Renal pelvis (tissue), 12 donors: ENCODE measurements at places on chromosomes 2 and 18. TPM values are rescaled to one million over a fixed set of nuclear protein-coding genes. Genes with fewer than 3 reads are reported as not detected.

DNA sequence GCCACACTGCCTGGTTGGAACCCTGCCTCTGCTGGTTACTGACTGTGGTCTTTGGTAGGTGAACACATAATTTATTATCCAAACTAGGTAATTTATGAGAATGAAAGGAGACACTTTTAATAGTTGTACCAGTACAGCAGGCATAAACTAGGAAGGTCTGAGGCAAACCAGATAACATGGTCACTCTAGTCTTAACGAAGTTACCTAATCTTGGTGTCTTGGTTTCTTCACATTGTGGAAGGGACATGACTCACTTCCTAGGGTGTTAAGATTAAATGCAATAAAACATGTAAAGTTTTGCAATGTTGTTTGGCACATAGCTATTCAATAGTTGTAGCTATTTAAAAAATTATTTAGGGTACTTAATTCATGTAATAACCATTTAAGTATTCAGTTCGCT lies 23.3 kb downstream of the SPTBN1 start:
- no peak for DNase-seq

The AQP12A gene
- 0.92 TPM for polyA plus RNA-seq

GRCh38 chr18:57791192-57791591 lies 11.9 kb downstream of the ATP8B1 start:
- DNase-seq: no peak

DNA sequence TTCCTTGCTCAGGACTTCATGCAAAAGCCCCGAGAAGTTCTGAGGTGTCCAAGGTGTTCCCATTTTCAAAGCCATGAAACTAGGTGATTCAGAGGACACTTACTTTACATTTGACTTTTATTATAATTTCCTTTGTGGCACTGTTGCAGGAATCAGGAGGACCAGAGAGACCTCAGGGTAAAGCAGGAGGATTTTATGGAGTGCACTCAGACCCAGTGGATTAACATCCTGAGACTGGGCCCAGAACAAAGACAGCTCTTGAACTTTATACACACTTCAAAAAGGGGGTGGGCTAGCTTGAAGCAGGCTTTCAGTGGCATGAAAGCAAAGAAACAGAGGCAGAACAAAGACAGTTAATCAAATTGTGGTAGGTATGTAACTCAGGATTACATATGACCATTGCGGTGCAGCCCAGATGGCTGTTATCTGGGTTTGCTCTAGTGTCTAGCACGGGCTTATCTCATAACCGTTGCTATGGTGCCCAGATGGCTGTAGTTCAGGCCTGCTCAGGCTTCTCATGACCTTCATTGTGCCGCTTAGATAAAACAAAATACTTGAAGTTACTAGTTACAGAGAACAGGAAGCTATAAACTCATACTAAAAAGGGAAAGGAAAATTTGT lies 39.4 kb downstream of the TMEM182 start:
- no peak for DNase-seq

DNA sequence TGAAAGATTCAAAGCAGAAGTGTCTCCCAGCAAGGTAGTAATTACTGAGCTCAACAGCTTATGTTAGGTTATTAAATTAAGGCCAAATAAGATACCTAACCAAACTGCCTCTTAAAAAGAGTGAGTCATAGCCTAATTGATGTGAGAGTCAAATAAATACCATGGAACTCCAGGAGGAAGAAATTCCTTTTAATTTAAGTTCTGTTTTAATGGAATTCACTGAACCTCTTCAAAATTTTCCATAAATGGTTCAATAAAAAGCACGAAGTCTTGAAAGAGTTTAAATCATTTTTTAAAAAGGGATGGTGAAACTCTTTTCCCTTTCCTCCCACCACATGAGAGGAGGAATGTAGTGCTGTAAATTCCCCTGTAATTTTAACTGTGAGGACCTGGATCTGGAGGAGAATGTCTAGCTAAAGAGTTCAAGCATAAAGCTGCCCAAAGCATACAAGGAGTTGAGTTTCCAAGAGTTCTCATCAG lies 180.8 kb upstream of the MMADHC start:
- no peak for DNase-seq

DNA sequence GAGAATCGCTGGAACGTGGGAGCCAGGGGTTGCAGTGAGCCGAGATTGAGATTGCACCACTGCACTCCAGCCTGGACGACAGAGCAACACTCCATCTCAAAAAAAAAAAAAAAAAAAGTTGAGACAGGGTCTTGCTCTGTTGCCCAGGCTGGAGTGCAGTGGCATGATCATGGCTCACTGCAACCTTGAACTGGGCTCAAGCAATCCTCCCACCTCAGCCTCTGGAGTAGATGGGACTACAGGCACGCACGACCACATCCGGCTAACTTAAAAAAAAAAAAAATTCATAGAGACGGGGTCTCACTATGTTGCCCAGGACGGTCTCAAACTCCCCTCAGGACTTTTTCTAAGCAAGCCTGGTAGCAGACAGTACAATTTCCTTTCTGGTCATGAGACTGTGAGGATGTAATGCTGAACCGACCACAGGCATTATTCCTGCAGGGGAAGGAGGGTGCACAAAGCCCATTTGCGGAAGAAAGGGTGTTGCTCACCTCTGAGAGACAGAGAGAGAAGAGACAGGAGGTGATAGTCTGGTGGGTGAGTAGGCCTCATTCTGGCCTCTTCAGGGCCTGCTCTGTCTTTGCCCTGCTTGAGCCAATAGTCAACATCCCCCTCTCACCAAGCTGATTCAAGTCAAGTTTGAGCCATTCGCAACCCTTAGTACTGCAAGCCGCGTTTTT lies 205.3 kb downstream of the ZFP36L2 start:
- no peak for DNase-seq

The SCYGR4 gene
- polyA plus RNA-seq: 0.09 TPM

DNA sequence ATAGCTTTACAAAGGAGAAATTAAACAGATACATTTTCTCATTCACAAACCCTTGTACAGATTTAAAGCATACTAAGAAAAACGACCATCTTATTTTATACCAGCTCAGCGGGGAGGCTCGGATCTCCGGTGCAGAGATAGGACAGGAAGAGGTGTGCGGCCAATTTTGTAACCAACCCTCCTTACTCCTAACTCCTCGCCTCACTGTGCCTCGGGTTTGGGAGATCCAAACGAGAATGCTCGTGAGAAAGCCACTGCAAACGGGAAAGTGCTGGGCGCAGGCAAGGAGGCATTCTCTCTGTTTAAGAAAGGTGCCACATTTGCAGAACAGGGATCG lies 1.2 kb downstream of the KDSR start:
- DNase-seq: no peak

GRCh38 chr2:103135679-103136078 lies 373.8 kb downstream of the TMEM182 start:
- DNase-seq: no peak

The ANO7 gene
- polyA plus RNA-seq: 2.1 TPM

GRCh38 chr2:146506851-146507250 lies 1338.0 kb upstream of the ACVR2A start:
- peak; percentile 0 for DNase-seq

GRCh38 chr2:67772216-67773170 lies 290.3 kb downstream of the C1D start:
- DNase-seq: peak; percentile 73

The AOX1 gene
- 2.1 TPM for polyA plus RNA-seq

- peak; percentile 61 for DNase-seq
Observed at GRCh38 chr2:97011977-97012569, 25.7 kb upstream of the FAM178B start.

DNA sequence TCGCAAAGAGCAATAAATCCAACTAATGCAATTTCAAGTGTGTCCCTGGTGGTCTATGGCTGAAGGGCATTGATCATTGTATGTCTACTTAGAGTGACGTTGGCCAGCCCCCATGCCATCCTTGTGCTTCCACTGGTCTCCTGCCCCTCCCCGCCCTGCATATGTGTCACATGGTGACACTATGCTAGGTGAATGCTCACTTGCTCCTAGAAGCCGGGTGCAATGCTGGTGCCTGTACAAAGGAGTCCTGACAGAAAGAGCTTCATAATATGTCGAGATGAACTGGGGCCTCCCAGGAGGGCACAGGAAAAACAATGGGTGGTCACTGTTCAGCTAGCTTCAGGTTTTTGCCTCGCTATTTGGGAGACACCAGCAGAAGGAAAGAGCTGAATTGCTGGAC lies 5.9 kb upstream of the TRABD2A start:
- DNase-seq: no peak

DNA sequence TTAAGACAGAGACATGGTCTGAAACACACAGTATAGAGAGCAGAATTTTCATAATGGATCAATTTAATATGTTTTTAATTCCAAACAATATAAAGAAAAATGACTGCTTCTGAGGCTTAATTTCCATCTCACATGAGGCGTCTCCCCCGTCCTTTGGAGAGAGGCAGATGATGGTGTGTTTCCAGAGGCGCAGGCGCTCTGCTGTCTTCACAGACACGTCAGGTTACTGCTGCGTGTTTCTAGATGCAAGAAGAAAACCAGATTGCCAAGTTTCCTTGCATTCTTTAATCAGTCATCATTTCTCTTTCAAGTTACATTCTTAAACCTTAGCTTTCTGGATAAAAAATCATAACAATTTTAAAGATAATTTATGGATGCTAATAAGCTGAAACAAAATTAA lies 160.2 kb downstream of the ATP9B start:
- no peak for DNase-seq
